ENCODE measurements at places on chromosomes 7 and 10. TPM values are rescaled to one million over a fixed set of nuclear protein-coding genes. Genes with fewer than 3 reads are reported as not detected.

GRCh38 chr10:17643339-17643754 lies 604 bp upstream of the STAM start:
- no peak for DNase-seq

DNA sequence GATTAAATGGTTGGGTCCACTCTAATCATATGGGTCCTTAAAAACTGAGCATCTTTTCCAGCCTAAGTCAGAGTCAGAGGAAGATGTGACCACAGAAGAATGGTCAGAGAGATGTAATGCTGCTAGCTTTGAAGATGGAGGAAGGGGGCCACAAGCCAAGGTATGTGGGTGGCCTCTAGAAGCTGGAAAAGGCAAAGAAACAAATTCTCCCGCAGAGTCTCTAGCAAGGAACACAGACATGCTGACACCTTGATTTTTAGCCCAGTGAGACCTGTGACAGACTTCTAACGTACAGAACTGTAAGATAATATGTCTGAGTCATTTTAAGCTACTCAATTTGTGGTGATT lies 1.5 kb upstream of the EXOC6 start:
- DNase-seq = no peak

RHEB gene
- 46.8 TPM for total RNA-seq

GRCh38 chr10:102146971-102147428 lies 5.2 kb upstream of the NOLC1 start:
- no peak for DNase-seq

GRCh38 chr10:119282446-119282845 lies 75.1 kb downstream of the GRK5 start:
- DNase-seq = no peak

DCLRE1C gene
- total RNA-seq = 19.8 TPM

- DNase-seq = no peak
These were observed 465.6 kb upstream of the VSTM2A start for GRCh38 chr7:54076616-54077015.

ZNF853 gene
- total RNA-seq = 2.2 TPM

CLEC2L gene
- total RNA-seq = not detected

GRCh38 chr7:74182453-74183090 lies 8.4 kb downstream of the EIF4H start:
- DNase-seq = no peak

- DNase-seq = no peak
These were observed 230.4 kb downstream of the ARL4A start for GRCh38 chr7:12917801-12918200.

DNA sequence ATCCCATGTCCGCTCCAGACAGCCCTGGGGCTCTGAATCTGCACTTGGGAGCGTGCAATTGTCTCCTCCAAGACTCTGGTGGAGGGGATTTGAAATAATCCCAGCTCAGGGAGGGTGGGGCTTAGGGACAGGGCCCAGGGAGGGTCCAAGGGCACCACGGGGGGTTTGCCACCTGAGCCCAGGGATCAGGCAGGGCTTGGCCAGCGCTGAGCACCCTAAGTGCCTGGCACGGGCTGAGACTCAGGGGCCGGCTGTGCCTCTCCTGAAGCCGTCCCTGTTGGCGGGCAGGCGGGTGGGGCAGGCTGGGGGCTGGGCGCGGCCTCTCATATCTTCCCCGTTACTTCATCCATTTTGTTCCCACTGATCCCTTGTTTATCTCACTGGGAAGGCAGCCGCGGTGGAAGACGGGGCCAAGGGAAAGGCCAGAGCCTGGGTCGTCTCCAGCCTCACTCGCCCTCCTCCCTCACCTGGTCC lies 41.8 kb upstream of the ELN start:
- no peak for DNase-seq

- DNase-seq = no peak
These were observed 45.5 kb downstream of the NRAP start for GRCh38 chr10:113618338-113618737.

GRCh38 chr10:132096223-132096622 lies 30.5 kb downstream of the JAKMIP3 start:
- peak; percentile 22 for DNase-seq

MNX1 gene
- total RNA-seq = not detected

MMD2 gene
- total RNA-seq = not detected

DNA sequence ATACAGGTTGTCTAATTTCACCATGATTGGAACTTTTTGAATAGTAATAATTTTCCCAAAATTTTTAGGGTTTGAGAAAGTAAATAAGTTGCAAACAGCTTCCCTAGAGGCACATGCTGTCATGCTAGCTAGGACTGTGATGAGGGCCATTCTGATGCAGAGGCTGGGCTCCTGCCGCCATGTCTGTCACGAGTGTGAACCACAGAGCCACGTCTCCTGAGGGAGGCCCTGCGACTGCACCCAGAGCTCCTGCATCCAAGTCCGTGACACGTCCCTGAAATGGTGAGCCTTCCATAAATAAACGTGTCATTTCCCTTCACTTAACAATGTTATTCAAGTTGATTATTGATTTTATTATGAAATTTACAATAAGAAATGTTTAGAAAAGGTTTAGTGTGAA lies 40.0 kb downstream of the C10orf120 start:
- no peak for DNase-seq

GRCh38 chr7:100722480-100723212 lies 2.4 kb downstream of the EPO start:
- no peak for DNase-seq

MMRN2 gene
- not detected for total RNA-seq

Data from activated naive CD8-positive, alpha-beta T cell treated with anti-CD3 and anti-CD28 coated beads for 36 hours (primary cell).